ENCODE measurements at places on chromosomes 6 and 20.
A peak's percentile ranks its signal among the peaks of the same experiment; 100 is the strongest.

- no peak for DNase-seq
Measured at GRCh38 chr20:2314759-2315439, 19.1 kb downstream of the TGM3 start.

DNA sequence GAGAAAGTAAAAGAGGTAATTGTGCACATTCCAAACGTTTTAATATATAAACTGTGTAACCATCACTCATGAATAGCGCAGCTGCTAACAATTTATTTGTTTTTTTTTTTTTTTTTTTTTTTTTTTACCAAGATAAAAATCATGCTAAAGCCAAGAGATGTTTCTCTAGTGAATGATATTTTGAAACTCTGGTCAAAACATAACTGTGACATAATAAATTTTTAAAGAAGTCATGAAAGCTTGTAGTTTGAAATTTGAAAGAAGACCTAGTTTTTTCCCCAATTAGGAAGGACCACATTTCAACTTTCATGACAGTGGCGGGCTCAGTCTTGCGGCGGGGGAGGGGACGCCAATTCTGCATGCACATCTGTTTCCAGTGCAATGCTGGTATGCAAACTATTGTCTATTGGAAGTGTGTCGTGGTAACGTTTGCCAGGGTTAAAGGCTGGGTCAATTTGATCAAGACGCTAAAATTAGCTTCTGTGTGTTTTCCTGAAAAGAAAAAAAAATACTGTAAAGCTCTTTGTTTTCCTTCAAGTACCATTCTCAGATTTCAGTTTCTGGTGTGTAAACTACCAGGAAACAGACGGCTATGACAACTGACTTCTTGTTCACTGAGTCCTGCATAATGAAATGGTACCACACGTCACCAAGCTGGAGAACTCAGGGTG, 211.9 kb downstream of the FOXC1 start:
- no peak for DNase-seq

DNA sequence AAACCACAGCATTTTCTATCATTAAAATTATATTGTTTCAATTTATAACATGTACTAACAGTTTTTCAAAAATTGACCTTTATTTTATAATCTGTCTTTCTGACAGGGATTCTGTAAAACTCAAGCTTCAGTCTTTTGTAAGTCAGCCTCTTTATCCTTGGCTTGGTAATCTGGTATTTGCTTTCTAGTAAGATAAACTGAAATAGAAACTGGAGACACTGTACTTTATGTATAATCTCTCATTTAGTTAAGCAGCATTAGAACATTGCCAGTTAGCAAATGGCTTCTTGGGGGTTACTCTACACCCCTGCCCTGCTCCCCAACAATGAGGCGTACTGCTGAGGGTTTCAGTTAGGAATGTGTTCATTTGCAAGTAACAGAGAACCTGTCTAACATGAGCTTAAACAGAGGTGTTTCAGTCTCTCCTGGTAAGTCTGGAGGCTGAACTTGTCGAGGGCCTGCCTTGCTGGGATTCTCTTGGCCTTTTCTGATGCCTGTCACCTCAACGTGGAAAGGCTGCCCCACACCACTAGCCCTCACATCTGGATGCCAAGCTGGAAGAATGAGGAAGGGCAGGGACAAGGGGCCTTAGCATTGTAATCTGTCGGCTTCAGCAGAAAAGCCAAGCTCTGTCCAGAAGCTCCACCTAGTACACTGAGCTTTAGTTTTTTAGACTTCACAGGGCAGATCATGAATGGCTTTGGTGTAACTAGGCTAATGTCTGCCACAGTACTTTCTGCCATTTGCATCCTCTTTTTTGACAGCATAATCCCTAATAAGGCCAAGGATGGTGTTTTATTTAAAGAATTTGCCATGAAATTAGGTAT, 34.8 kb downstream of the SH3BGRL2 start:
- no peak for DNase-seq

DNA sequence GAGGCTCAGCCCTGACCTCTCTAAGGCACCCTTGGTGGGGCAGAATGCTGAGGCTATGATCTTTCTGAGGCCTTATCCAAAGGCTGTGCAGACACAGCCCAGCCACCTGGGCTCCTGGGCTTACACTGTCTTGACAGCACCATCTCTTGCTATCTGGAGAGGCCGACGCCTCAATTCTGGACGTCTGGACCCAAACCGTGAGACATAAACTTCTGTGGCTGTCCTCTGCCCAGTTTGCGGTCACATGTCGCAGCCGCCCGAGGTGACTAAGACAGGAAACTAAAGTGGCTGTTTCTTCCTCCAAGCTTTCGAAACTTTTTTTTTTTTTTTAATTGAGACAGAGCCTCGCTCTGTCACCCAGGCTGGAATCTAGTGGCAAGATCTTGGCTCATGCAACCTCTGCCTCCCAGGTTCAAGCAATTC, 49.3 kb downstream of the PRR18 start:
- DNase-seq: peak; percentile 29

DNA sequence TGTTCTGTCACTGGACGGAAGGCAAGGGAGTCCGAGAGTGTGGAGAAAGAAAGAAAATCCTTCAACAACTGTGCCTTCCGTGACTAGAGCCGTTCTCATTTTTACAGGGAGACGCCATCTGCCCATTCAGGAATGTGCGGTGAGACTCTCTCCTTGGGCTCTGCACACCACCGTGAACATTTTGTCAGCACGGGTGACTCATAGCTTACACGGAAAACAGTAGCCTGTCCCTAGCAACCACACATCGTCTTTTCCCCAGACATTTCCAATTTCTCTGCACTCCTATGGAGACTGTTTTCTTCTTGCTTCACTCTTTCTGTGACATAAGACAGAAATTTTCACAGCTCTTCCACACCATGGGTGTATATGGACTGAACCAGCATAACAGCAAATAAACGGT, 55.1 kb downstream of the TBXT start:
- DNase-seq: no peak

DNA sequence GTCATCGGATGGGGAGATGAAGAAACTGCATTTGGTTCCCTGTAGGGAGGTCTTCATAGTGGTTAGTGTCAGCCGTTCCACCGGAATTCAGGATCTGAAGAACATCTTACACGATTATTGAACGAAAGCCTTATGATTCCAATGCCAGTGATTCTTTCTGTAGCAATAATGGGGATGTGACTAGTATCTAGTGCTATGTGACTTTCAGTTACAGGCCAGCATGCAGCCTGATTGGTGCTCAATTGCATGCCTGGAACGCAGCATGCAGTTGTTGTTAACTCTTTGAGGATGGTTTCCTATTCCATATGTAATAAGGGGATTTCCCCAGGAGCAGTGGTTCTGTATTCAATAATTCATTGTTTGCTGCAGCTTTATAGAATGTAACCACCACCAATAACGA, 71.6 kb upstream of the SLC22A1 start:
- DNase-seq: no peak

DNA sequence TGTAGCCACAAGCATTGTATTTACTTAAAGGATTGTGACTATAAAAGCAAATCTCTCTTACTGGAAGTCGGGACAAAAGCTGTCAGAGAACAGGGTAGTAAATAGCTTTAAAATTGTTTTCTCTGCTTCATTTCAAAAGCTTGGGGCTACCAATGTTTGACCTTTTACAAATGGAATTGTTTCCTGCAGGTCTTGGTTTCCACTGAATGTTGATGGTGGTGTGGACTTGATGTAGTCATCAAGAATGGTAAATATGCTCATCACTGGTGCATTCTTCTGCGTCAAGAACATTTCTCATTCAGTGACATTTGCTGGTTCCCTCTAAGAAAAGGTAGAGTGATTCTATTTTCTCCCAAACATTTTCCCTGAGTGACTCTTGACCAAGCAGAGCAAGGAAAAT, 435.4 kb upstream of the KHDRBS2 start:
- no peak for DNase-seq

- no peak for DNase-seq
Measured at GRCh38 chr6:158184608-158185007, 16.5 kb downstream of the GTF2H5 start.

DNA sequence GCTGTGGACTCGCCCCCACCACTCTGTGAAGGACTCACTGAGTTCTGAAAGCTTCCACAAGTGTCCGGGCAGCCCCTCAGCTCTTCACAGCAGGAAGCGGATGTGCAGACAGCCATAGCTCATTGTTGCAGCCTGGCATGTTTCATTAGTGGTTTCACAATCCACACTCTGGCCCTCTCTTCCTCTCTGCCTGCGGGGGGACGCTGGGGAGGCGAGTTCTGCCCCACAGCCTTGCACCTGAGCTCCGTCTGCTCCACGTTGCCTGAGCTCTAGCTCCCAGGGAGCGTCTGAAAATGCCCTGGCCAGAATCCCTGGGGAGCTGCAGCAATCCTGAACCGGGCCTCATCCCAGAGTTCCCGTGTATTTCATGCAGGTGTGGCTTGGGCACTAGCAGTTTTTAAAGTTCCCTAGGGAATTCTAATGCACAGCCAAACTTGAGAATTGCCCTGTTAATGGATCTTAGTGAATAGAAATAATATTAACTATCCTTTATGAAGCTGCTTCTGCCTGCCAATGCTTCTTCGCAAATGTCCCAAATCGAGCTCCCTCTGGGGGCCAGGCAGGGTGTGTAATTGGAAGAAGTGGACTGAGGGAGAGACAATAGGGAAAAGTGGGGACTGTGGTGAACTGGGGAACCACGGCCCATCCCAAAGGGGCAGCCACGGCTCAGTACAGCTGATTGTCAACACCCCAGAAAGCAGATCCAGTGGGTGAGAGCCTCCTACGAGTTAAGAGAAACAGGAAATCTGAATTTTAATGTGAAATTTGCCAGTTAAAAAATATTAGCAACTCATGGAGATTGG, 51.5 kb downstream of the CTCFL start:
- no peak for DNase-seq

- peak; percentile 50 for DNase-seq
Measured at GRCh38 chr20:35490736-35491181, 35.4 kb downstream of the CEP250 start.

- DNase-seq: no peak
Measured at GRCh38 chr6:44917430-44917829, 410.7 kb upstream of the RUNX2 start.

DNA sequence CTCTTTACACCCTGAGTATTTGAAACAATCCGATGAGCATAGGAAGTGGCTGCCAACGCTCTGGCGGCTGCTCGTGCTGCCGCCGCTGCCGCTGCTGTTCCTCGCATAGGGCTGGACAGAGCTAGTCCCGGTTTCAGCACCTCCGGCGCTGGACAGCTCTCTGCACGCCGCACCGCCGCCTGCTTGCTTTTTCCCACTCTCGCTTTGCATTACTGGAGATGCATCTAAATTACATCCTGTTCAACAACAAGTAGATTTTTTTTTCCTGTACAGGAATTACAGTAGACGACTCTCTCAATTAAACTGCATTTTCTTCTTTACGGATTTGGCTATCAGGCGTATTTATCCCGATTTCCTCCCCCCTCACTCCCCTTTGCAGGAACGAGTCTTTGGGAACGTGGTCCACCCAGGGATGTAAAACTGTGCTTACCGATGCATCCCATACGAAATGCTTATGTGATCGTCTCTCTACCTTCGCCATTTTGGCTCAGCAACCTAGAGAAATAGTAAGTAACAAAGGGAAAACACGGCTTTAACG, 563.8 kb downstream of the LMBRD1 start:
- DNase-seq: no peak

GRCh38 chr20:64038224-64038564, 2.2 kb downstream of the C20orf204 start:
- DNase-seq: no peak

- no peak for DNase-seq
Measured at GRCh38 chr6:148565930-148566663, 180.7 kb upstream of the UST start.

DNA sequence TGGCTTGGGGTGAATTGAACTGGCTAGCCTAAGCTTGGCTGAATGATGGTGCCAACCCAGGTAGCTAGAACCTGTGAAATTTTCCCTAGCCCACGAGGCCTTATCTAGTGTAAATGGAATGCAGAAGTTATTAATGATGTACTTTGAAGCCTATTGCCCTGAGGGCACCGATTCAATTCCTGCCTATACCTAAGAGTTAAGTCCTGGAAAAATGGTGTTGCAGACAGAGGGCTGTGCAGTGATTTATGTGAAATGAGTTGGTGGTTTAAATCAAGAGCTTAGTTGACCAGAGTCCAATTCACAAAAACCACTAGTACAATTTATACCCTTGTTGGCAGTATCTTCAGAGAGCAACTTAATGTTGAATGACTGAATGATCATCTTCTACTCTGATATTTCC, 373.8 kb upstream of the JAG1 start:
- no peak for DNase-seq

GRCh38 chr20:40809361-40809760, 120.3 kb upstream of the MAFB start:
- DNase-seq: no peak

GRCh38 chr6:46909371-46909770, 12.4 kb downstream of the ADGRF5 start:
- no peak for DNase-seq

DNA sequence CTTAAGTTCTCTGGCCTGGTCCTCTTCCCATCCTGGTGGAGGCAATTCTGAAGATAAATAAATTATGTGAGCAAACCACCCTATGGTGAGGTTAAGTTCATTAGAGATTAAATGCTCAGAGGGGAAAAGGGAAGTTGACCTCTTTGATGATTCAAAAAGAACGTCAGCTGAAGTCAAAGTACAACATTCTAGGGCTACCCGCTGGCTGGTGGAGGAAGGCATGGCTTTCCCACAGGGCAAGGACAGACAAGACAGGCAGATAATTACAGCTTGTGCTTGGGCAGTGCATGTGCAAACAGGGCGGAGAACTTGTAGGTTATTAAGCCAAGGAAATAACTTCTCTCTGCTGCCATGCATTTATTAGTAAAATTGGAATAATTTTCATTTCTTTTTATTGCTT, 91.0 kb upstream of the SLC24A3 start:
- DNase-seq: no peak

- DNase-seq: no peak
Measured at GRCh38 chr6:121881974-121882667, 446.7 kb downstream of the GJA1 start.

DNA sequence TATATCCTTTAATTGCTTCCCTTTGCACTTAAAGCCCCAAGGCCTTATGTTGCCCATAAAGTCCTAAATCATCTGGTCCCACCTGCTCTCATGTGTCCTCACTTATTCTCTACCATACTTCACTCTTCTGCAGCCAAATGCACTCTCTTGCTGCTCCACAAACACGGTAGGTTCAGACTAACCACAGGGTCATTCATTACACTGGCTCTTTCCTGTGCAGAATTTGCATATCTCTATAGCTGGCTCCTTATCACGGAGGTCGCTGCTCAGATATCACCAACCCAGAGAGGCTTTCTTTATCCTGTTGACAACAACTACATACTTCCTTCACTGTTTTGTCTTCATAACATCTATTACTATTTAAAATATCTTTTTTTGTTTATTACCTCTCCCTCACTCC, 86.8 kb downstream of the MOXD1 start:
- no peak for DNase-seq

DNA sequence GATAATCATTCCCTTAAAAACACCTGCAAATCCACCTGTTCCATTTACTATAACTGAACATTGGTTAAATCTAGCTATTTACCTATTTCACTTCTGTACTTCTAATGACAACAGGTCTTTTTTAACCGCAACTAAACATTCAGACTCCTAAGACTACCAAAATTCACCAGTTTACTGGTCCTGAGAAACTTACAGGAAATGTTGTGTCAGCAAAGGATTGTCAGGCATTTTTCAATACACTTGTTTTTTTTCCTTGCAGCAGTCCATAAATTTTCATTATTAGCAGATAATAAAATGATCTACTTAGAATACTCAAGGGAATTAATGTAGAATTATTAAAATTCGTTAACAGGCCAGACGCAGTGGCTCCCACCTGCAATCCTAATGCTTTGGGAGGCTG, 5.3 kb downstream of the ZUP1 start:
- DNase-seq: no peak
